ENCODE measurements at places on chromosomes 4 and X.

- DNase-seq, result no peak
Measured at GRCh38 chr4:171636606-171637005, 176.6 kb upstream of the GALNTL6 start.

DNA sequence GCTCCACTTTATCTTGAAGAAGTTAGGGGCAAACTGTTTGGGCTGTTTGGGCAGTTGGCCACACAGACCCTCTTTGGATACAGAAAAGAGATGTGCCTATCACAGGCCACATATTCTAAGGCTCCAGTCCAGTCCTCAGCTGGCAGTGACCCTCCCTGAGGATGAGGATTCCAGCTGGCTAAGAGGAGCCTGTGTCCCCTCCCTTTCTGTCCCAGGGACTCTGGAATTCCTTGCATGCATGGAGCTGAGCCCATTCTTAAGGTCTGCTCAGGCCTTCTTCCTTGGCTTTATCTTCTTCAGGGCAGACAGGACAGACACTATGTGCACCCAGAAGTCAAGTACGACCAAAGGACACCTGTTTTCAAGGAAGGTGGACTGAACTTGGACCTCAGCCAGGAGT is 23.8 kb upstream of the GK2 start:
- no peak for DNase-seq

DNA sequence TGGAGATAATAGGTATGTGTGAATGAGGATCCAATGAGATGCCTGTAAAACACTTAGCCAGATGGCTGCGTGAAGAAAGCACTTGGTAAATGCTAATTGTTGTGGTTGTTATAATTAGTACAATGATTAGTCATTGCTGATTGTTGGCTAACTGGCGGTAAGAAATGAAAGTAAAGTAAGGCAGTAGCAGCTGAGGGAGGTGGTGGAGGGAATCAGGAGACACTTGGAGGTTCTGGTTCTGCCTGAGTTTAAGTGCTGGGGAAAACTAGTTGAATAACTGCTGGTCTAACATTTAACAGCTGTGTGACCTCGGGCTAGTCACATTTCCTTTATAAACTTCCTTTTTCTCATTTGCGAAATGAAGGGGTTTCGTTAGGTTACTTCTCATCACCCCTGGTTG is 30.9 kb downstream of the CD38 start:
- no peak for DNase-seq

- DNase-seq, result no peak
Measured at GRCh38 chr4:99651016-99651769, 6.4 kb downstream of the C4orf54 start.

DNA sequence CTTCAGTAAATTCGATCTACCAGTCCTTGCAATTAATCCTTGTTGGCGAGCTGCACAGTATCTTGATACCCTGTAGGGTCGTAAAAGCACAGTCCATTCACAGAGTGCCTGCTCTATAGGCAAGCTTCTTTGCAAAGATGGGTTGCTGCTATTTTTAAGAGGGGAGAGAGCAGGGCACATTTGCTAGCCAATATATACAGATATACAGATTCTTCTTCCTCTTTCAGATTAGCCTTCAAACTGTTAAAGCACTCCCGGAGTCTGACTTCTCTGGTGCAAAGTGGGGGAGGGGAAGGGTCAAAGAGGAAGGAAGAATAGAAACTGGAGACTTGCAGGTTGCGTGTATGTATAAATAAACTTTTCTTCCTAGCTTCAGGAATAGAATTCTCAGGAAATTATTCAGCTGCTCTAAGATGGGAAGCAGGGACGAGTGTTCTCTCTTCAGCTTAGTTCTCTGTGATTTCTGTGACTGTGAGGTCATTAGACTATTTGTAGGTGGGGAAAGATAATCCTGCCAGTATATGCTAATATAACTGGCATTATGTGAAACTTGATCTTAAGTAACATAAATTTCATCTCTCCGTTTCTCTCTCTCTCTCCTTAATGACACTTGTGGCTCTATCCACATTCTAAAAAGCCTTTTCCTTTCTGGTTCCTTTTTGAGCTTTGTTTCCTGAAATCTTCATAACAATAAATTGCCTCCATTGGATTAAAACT is at the start of gene CYSLTR1:
Gene CYSLTR1 (minus strand): TSS at position 242 of the 717 bp plus-strand sequence. CDS start 53,865 bp downstream, outside the sequence.
- DNase-seq, result no peak

- DNase-seq, result peak; percentile 76
Measured at GRCh38 chrX:101550751-101551379, 518 bp downstream of the ARMCX1 start.

- peak; percentile 5 for DNase-seq
Measured at GRCh38 chrX:80432863-80433262, 12.6 kb downstream of the TENT5D start.

DNA sequence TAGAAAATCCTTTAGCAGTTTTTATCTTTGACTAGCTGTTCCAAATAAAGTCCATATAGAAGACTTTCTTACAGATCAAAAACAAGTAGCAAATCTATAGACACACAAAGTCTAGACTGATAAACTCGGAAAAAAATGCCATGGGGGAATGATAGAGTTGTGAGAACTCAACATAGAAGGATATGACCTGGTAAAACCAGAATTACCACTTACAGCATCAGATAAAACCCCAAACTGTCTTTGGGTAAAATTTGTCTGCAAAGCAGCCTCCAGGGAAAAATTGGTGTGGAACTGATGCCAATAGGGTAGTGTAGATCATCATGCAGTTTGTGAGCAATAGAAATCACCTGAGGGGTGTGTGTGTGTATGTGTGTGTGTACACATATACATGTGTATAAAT is 579.1 kb downstream of the SPOCK3 start:
- no peak for DNase-seq

DNA sequence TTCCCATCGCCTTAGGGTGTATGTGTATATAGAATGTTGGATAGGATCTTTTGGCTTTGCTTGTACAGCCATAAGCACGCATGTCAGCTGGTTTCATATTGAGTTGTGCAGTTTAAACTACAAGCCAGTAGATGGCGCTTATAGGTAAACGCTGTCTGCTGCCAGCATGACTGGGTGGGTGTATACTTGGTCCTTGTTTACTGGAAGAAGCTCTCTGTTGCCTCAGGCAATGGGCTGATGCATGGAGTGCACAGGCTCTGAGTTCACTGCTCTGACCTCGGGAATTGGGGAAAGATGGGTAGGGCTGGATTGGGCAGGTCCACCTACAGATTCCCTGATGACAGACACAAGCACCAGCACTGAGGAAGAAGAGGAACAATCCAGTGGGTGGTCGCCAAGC is 831.5 kb downstream of the STIM2 start:
- no peak for DNase-seq

DNA sequence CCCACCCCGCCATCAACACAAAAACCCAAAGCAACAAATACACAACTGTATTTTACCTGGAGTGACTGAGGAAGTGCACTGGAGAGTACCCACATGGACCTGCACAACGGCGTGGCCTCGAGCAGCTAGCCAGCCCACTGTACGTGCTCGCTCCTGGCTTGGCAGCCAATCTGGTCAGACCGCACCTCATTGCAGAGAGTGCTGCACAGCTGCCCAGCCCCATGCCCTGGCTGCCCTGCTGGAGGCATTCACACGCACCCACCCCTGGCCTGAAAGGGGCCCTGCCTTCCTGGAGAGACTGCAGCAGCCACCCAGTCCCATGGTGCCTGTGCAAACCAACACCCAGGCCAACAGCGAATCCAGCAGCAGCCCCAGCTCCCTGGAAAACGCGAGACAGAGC is 116.3 kb downstream of the GALNTL6 start:
- DNase-seq, result no peak

DNA sequence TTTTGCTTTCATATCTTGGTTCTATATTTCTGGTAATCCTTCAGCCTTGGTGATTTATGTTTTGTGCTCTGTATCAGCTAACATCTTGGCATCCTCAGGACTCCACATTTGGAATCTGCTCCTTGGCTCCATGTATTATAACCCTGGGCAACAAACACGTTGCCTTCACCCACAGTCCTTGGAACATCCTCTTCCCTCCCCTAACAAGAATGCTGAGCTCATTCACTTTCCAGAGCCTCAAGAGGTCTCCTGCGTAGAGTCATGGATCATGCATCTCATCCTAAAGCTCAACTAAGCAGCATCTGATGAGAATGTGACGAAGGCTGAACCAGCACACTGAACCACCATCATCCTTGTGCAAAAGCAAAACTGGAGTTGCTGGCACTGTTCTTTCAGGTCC is 60.5 kb upstream of the C1GALT1C1 start:
- peak; percentile 15 for DNase-seq

GRCh38 chr4:7309636-7310390 is 117.5 kb downstream of the SORCS2 start:
- no peak for DNase-seq

GRCh38 chrX:7201496-7201895 is 53.5 kb upstream of the PUDP start:
- no peak for DNase-seq

GRCh38 chr4:139786494-139787354 is 121.1 kb downstream of the MGST2 start:
- no peak for DNase-seq

DNA sequence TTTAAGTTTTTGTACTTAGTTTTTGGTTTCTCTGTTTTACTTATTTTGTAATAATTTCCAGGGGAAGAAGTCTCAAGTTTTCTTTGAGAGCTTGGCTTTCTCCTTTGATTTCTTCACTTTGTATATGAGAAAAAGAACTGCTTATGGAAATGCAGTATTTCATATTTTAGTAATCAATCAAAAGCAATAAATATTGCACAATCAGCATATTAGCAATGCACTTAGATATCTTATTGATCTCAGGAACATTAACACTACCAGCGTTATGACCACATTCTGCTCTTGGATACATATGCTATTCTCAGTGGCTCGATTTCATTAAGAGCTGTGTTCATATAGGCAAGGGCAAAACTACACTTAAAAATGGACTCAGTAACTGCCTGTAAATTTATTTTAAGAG is 381.0 kb upstream of the DMD start:
- no peak for DNase-seq

GRCh38 chr4:130053723-130054122 is 957.8 kb downstream of the C4orf33 start:
- DNase-seq, result no peak

DNA sequence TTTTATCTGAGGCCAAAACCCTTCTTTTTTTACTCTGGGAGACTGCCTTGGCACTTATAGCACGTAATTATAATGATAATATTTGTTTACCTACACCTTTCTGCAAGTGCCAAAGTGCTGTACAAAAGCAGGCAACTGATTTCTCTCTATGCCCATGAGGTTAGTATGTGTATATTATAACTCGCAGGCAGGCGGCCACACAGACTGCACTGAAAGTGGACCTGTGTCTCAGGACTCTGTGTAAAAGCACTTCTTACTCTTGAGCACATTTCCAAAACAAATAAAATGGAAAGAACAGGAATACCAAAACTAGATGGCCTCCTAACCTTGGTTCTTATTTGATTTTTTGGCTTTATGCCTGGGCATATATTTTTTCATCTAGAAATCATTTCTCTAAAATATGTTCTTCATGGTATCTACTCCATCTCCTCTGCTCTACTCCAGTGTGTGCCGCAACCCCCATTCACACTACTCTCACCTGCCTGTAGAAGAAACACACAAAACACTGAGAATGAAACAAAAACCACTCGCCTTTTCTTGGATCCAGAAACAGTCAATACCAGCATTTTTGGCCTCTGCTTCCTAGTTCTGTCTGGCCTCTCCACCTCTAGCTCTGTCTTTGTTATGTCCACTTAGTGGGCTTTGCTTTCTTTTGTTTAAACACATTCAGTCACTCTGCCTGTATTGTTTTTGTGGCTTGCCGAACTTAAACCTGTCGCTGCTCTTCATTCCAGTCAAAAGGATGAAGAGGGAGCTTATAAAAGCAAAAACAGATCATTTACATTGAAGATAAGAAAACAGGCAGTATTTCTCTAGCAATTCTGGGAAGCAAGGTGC is 934.5 kb upstream of the TENM3 start:
- DNase-seq, result no peak

DNA sequence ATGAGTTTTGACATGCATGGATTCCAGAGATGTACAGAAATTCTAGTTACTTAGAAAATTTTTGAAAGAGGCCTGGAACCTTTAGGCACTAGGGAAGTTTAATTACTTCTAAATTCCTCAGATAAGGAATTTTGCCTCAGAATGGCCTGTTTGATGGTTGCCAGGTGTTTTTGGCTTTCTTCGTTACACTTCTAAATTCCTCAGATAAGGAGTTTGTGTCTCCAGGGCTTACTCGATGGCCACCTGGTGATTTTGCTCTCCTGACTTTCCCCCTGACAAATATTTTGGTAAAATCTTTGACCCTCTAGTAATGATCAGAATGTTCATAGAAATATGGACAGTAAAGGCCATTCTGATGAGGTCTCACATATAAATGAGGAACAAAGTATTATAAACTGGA is 64.3 kb downstream of the BEX3 start:
- no peak for DNase-seq

DNA sequence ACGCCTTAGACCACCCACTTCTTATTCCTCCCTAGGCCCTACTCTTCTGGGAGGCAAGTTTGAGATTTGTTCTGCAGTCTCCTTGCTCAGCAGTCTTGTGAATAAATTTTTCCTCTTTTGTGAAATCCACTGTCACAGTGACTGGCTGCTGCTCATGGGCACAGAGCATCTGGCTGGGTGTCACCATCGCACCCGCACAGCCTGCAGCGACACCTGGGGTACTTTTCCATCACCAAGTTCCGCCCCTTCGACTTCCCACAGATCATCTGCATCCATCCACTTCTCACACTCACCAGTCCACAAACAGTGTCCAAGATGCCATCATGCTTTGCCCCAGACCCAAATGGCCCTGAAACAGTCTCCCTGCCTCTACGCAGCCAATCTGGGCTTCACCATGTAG is 36.4 kb upstream of the AFAP1 start:
- no peak for DNase-seq

- no peak for DNase-seq
Measured at GRCh38 chr4:102295153-102295862, 50.0 kb downstream of the SLC39A8 start.

GRCh38 chr4:10684631-10685030 is at the start of gene CLNK:
CLNK (minus strand) TSS chr4:10684768; CDS start chr4:10667869, 16,899 bp downstream.
- DNase-seq, result no peak

DNA sequence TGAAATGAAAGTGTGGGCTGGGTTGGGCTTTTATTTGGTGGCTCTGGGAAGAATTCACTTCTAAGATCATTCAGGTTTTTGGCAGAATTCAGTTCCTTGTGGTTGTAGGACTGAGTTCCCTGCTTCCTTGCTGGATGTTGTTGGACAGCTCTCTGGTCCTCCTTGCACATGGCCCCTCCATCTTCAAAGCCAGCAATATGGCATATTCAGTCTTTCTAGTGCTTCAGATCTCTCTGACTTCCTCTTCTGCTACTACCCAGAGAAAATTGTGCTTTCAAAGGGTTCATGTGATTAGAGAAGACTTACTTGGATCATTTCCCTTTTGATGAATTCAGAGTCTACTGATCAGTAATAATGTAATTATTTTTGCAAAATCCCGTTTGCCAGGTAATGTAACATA is 12.8 kb upstream of the IGFBP7 start:
- DNase-seq, result no peak

- peak; percentile 41 for DNase-seq
Measured at GRCh38 chrX:154321594-154321993, 26.0 kb downstream of the TKTL1 start.

GRCh38 chrX:848386-848785 is 217.8 kb downstream of the SHOX start:
- DNase-seq, result no peak

GRCh38 chr4:25013756-25014661 is 16.7 kb downstream of the LGI2 start:
- DNase-seq, result no peak

GRCh38 chr4:48681856-48682255 is 98.2 kb downstream of the FRYL start:
- DNase-seq, result no peak

GRCh38 chr4:176052744-176053143 is 12.9 kb upstream of the WDR17 start:
- DNase-seq, result no peak

- no peak for DNase-seq
Measured at GRCh38 chr4:24686866-24687692, 102.7 kb upstream of the DHX15 start.

Measured in AG20443 (cell line).